NCI-H2171 (cell line): ENCODE measurements at places on chromosomes 11 and 22.

DNA sequence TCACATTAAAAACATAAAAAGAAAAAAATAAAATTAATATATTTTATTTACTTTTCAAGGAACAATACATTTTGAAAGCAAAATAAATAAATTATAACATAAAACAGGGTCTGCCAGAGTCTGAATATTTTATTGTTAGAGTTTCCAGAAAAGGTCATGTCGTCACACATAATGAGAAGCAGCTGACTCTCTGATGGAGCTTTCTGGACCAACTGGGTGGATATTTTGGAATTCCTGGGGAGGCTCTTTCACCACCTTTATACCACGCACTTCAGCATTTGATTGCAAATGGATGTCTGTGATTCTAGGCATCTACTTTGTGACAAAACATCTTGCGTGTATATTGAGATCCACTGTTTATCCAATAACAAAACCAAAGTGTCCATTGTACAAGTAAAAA lies 455.0 kb upstream of the CCDC179 start:
- DNase-seq: no peak

- DNase-seq: peak; percentile 39
Measured at GRCh38 chr11:62545437-62546243, 966 bp downstream of the AHNAK start.

GRCh38 chr11:121483805-121484480 lies 31.2 kb upstream of the SORL1-AS1 start:
- DNase-seq: no peak

DNA sequence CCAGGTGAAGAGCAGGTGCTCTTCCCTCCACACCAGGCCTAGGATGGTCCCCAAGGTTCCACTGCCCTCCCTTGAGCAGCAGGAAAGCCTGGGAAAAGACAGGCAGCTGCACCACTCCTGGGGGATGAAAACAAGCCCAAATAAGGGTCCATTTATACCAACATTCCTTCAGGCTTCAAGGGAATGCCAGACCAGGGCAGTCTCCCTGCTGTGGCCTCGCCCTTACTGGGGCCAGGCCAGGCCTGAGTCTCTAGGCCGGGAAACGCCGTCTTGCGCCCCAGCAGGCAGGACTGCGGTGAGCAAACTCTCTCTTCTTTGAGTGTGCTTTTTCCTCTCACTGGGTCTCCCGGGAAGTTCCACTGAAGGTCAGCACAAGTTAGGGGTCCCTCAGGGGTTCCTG lies 443.5 kb downstream of the SOX6 start:
- DNase-seq: no peak

DNA sequence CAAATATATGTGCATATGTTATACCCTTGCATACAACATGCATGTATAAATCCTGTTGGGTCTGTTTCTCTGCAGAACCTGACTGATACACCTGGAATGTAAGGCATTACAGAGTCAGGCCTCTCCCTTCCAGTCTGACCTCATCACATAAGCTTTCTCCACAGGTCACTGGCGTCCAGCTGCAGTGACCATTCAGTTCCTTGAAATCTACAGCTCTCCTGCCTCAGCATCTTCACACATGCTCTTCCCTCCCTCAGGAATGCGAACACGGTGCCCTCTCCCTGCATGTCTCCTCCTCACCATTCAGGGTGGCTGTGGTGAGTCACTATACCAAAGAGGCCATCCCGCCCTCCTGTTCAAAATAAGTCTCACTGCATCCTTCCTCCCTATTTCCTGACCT lies 657.8 kb upstream of the B3GAT1 start:
- no peak for DNase-seq

DNA sequence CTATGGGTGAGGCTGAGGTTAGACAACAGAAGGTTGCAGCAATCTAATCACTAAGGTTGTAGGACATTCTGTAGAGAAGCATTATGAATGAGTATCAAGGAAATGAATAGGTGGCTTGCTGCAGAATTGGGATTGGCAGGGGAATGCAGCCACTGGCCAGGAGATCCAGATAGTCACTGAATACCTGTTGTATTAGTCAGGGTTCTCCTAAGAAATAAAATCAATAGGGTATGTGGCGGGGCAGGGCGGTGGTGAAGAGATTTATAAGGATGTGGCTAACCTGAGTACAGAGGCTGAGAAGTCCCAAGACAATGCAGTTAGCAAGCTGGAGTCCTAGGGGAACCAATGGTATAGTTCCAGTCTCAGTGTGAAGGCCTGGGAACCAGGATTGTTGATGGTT lies 163.0 kb downstream of the SPON1 start:
- no peak for DNase-seq

GRCh38 chr11:94655291-94655690 lies 88.1 kb downstream of the PIWIL4 start:
- DNase-seq: no peak

GRCh38 chr11:74311352-74311926 lies at the start of gene P4HA3:
Gene P4HA3 (minus strand): TSS chr11:74311640. CDS start chr11:74311611, 29 bp downstream.
- no peak for DNase-seq

- DNase-seq: no peak
Measured at GRCh38 chr11:75174781-75175370, 24.0 kb downstream of the SLCO2B1 start.

- DNase-seq: no peak
Measured at GRCh38 chr11:129815596-129816461, at the start of gene TMEM45B. Gene TMEM45B (plus strand): TSS chr11:129815848. CDS start chr11:129852483, 36,635 bp downstream.

DNA sequence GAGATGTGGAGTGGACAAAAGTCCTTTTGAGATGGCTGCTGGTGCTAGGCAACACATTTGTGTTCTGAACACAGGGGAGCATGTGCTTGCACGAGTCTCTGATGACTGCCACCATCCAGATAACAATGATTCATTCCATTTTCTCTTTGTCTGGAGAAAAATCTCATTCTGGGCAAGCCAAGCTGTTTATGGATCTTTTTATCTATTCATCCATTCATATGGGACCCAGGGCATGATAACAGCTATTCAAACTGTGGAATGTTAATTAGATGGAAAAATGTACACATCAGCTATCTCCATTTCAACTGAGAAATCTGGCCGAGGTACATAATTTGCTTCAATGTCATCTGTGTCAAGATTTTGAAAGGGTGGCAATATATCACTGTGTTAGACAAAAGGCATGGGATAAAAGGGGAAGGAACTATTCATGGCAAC lies 117.5 kb upstream of the ZBED5 start:
- no peak for DNase-seq

- no peak for DNase-seq
Measured at GRCh38 chr11:13354335-13354734, 76.7 kb downstream of the BMAL1 start.
